ENCODE measurements at places on chromosomes 3 and 15.

DNA sequence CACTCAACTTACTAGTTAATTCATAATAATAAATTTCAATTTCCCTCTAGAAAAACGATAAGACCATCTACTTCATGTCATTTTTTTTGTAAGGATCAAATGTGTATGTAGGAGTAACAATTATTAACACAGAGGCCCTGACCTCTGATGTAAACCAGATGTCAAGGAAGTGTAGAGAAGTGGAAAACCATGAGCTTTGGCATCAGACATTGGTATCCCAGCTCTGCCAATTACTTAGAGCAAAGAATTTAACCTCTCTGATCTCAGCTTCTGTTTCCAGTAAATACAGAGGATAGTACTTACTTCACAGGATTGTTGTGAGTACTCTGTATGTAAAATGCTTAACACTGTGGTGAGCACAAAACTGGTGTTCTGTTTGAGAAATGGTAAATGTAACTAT lies 17.5 kb downstream of the AQR start:
- DNase-seq, result no peak

GRCh38 chr3:133691273-133692107 lies 29.7 kb upstream of the TOPBP1 start:
- no peak for DNase-seq

DNA sequence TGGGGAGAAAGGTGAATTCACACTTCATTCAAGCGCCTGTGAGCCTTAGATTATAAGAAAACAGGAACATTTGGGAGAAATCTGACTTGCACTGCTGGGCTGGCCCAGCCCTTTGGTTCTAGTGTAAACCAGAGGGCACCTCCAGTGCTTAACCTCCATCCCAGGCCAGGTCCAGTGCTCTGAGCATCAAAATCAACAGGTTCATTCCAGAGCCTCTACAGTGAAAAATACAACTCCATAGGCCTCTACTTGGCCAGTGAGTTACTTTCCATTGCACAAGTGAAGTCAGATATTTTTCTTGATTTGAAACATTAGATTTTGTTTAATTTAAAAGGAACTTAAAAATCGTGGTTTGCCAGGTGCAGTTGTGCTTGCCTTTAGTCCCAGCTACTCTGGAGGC lies 3.0 kb downstream of the SNUPN start:
- DNase-seq, result no peak

DNA sequence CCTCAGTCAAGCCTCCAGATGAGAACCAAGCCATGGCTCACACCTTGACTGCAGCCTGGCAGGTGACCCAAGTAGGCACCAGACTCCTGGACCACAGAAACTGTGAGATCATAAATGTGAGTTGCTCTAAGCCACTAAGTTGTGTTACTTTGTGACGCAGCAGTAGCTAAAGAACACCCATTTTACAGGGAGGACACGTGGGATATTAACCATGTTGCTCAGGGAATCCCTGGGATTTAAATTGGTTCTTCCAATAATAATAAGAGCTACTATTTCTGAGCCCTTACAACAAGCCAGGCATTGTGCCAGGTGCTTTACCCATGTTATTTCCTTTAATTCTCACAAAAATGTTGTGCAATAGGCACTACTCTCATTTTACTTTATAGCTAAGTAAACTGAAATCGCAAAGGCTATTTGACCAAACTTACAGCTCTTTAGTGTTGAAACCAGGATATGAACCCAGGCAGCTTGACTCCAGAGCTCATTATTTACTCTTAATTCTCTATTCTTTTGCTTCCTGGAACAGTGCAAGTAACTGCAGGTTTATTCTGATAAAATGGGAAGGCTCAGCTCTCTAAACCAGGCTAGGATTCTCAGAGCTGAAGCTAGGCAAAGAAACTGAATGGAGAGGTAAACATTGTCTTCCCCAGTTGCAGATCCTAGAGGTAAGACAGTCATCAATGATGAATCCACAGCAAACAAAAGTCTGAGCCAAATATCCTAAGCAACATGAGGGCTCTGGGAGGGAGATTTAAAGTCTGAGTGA lies 294.4 kb downstream of the KBTBD8 start:
- DNase-seq, result no peak

- DNase-seq, result no peak
These were observed 94.5 kb upstream of the MYZAP start for GRCh38 chr15:57496946-57497869.

GRCh38 chr3:11385326-11385725 lies 113.1 kb downstream of the ATG7 start:
- DNase-seq, result no peak

- DNase-seq, result no peak
These were observed 171.5 kb upstream of the NANOGP8 start for GRCh38 chr15:35256551-35256950.

DNA sequence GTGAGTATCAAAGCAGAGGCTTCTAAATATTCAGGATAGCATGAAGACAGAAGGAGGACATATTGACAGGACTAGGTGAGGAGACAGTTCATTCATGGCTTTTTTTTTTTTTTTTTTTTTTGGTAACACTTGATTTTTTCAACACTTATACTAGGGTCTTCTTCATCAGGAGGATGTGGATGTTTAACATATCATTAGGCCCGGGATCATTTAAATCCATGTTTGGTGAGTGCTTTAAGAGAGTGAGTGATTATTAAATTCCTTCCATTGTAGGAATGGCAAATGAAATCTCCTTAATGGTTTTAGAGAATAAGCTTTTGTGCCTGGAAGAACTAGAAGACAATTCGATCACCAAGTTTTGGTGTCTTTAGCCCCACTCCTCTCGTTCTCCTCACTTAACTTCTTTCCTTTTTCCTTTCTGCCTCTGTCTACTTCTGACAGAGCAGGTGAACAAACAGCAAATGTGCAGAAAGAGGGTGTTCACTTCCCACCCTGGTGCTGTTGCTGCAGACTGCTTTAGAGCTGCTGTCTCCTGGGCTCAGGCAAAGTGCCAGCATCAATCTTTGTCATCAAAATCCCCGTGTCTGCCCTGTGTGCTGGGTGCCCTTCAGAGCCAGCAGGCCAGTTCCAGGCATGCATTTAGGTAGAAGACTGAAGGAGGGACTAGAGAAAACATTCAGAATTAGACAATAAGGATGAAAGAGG lies 35.6 kb upstream of the RAB11A start:
- no peak for DNase-seq

- peak; percentile 28 for DNase-seq
These were observed 23.2 kb downstream of the SPTBN5 start for GRCh38 chr15:41870689-41871081.

DNA sequence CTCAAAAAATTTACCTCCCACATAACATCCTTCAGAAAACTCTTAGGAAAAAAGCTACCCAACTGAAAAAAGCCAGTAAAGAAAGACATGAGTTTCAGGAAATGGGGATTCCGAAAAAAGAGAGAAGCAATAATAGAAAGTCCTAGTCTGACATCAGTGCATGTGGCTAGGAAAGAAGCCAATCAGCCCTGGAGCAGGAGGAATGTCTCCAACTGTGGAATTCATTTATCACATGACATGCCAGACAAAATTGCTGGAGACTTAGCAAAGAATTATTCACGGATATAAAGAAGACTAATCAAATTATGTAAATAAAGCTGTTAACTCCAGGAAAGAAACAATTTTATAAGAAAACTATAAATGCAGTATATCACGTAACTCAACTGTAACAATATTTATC lies 258.9 kb upstream of the RARB start:
- DNase-seq, result no peak

DNA sequence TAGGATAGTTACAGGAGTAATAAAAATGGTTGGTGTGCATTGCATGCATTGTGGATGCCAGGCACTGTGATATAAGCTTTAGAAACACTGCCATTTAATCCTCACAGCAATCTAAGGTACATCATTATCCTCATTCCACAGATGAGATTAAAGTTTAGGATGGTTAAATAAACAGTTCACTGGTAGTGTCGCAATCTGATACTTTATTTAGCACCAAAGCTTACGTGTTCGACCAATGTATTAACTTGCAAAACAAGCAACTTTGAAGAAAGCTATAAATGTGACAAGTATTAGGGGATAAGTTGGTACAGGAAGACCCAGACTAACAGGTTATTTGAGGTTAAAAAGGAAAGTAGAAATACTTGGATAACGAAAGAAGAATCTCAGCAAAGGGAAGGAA lies 150.5 kb upstream of the ZNF385D start:
- DNase-seq, result no peak

DNA sequence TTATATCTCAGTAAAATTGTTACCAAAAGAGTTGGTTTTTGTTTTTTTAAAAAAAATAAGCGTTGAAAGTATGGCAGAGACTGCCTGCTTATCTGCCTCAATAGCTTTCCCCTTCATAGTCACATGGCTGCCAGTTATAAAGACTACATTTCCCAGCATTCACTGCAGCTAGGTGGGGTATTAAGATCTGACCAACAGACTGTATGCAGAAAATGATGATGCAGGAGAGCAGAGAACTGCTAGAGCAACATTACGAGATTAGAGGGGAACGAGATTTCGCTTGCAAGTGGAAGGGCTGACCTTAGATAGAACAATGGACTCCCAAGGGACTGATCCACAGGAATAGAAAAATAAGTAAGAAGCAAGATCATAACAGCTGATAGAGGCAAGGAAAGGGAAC lies 14.3 kb downstream of the RHOA start:
- DNase-seq, result no peak

DNA sequence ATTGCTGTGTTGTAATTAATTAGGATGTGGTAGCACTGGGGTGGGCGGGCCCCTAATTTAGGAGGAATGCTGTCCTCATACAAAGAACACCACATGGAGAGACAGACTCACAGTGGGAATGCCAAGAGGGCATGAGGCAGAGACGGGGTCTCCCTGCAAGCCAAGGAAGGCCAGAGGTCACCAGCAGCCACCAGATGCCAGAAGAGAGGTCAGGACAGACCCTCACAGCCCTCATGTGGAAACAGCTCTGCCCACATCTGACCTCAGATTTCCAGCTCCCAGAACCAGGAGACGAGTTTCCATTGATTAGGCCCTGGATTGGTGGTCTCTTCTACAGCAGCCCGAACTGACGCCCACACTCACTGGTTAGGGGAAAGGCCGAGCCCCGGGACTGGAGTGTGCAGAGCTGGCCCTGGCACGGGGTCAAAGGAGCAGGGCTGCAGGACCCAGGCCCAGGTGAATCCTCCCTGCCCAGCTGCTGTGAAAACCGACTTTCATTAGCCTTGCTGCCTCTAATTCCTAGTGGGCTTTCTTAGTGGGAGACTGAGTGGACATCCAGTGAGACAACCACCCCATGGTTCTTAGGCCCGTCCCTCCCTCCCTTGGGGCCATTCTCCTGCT lies 43.0 kb upstream of the SLC41A3 start:
- no peak for DNase-seq

Measured in stimulated activated CD8-positive, alpha-beta memory T cell treated with anti-CD3 and anti-CD28 coated beads, Interleukin-7, amount 100 ng/mL, for 4 hours (primary cell).